ENCODE measurements at places on chromosomes 7 and 10.

- no peak for DNase-seq
Observed at GRCh38 chr7:32206987-32207386, 136.8 kb upstream of the PDE1C start.

DNA sequence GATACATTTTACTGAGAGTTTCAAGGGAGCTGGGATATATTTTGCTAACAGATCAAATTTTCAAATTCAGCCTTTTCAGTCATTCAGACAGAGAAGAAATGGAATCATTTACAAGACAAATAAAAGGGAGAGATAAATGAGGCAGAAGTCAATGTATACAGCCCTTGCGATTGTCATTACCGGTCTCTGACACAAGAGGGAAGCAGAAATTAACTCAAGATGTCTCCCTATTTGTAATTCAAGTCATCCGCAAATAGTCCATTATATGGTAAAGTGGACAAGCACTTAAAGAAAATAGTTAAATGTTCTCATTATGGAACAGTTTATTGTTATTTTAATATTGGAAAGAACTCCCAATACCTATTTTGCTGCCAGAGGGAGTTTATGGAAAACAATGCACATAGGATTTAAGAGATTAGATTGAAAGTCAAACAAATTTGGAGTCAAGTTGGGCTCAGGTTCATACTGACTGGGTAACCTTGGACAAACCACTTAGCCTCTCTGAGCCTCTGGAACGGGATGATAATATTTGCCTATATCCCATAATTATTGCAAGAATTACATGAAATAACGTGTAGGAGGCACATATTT, 89.3 kb upstream of the PRKCQ start:
- no peak for DNase-seq

GRCh38 chr10:73401636-73402035, 12.2 kb downstream of the ANXA7 start:
- no peak for DNase-seq

GRCh38 chr10:35341521-35341920, 5.2 kb downstream of the CCNY start:
- peak; percentile 19 for DNase-seq

DNA sequence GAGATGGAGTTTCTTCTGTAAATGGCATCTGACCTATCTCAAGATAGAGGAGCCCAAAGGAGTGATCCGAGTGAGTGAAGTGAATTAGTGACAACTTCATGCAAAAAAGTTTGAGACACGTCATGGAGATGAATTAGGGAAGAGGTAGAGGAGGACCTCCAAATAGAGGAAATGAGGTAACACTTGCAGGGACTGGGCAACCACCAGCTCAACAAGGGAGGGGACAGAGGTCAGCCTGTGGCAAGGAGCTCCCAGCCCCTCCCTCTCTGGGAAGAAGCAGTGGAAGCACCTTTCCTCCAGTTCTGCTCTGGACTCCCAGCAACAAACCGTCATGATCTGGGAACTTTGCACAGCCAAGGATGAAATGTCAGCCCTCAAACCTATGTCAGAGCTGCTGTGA, 83.5 kb upstream of the IKZF1 start:
- no peak for DNase-seq

DNA sequence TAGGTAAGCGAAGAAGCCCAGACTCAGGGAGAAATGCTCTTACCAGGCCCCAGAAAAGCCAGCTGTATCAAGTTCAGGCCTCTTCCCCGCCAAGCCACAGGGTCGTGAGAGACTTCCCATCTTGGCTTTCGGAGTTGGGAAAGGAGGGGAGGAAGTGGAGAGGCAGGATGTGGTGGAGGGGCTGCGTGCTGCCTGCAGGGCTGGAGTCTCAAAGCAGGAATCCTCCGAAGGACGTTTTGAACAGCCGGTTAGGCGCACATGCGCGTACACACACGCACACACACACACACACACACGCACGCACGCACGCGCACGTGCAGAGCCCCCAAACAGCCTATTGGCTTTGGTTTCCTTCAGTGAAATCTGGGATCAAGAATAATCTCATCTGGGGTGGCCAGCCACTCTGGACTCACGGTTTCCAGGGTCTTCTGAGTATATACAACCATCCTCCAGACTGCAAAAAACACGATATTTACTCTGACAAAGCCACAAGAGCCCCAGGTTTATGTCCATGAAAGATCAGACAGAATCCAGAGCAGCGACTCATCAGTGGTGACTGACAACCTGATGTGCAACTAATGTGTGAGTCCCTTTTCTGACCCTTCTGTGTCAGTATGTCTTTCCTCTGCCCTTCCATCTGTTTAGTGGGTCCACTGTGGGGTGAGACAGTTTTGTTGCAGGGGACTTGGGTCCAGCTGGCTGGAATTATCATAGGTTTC, 115.0 kb upstream of the ZNF438 start:
- no peak for DNase-seq

- no peak for DNase-seq
Observed at GRCh38 chr7:55192723-55193122, 172.4 kb upstream of the LANCL2 start.

DNA sequence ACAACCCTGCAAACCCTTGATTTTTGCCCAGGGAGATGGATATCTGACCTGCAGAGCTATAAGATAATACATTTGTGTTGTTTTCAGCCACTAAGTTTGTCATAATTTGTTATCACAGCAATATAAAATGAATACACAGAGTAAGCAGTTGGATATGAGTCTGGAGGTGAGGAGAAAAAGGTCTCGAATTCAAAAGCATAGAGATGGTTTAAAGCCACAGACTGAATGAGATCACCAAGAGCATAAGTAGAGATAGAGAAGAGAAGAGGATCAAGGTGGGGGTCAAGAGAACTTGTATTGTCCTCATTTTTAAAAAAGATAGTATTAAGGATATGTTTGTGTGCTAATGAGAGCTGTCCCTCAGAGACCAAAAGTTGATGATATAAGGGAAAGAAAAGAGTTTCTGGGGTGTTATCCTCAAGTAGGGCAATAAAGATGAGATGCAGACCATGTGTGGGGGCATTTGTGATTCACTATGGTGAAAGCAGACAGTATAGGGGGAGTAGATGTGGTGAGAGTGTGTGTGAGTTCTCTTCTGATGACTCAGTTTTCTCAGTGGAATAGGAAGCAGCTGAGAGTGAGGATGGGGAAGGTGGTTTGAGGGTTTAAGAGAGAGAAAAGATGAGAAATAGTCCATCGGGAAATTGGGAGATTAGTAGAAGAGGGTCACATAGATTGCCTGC, 25.8 kb upstream of the PCGF5 start:
- DNase-seq: no peak

DNA sequence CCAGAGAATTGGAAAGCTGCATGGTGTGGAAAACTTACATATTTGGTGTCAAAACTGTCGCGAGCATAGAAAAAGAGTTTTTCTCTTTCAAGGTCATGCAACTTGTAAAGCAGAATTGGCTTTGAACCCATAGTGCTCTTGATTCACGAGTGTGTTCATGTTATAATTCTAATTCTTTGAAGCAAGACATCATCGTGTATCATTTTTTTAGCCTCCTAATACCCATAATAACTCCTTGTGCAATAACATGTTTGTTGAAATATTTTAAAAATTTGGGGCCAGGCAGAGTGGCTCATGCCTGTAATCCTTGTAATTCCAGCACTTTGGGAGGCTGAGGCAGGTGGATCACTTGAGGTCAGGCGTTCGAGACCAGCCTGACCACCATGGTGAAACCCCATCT, 4.2 kb downstream of the CCL24 start:
- DNase-seq: no peak

- DNase-seq: no peak
Observed at GRCh38 chr10:47195274-47195885, 104.6 kb upstream of the GDF10 start.

- no peak for DNase-seq
Observed at GRCh38 chr7:81937091-81937490, 167.2 kb upstream of the HGF start.

GRCh38 chr7:41035794-41036193, 667.1 kb downstream of the INHBA start:
- no peak for DNase-seq

DNA sequence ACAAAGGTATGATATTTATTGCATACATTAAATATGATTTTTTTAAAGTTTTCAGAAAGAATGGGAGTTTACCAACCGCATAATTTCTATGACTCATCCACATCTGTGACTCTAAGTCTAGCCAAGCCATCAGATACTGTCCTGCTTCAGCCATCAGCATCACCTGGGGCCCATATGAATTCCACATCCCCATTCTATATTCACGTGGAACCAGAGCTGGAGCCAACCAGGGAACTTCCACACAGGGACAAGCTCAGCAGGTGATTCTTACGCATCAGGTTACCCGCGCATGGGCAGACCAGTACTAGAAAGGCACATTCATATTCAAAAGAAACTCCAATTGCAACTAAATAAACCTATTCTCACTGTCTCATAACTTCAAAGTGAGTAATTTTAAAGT, 817.7 kb upstream of the IGFBP3 start:
- DNase-seq: no peak

DNA sequence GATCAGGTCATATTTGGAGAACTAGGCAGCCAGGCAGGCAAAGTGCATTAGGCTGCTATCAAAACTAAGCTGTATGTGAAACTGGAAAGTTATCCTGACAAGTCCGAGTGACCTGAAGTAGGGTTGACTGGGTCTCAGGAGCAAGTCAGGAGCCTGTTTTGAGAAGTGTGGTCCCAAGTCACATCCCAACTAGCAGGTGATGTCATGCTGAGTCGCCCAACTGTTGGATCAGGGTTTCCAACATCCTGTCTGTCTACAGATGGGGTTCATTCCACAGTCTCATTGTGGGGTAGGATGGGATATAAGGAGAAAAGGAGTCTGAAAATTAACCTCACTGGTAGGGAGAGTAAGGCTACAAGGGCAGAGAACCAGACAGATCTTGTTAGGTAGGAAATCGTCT, 27.0 kb downstream of the SLC26A4 start:
- DNase-seq: no peak

DNA sequence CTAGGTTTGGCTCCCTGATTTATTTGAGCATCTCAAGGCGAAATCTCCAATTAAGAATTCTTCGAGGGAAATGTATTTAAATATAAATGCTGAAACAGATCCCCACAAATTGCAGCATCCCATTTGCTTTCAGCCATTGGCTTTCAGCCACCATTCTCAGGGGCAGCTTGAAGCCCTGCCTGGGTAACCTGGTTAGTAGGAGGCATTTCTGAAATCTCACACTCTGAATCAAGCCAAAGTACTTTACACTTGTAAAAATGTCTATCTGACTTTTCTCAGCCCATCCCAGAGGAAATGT, 49.1 kb downstream of the GCC1 start:
- no peak for DNase-seq

- DNase-seq: no peak
Observed at GRCh38 chr7:68216051-68216450, 1219.4 kb downstream of the TYW1 start.

GRCh38 chr10:10330418-10330817, 687.3 kb upstream of the CELF2 start:
- DNase-seq: no peak

DNA sequence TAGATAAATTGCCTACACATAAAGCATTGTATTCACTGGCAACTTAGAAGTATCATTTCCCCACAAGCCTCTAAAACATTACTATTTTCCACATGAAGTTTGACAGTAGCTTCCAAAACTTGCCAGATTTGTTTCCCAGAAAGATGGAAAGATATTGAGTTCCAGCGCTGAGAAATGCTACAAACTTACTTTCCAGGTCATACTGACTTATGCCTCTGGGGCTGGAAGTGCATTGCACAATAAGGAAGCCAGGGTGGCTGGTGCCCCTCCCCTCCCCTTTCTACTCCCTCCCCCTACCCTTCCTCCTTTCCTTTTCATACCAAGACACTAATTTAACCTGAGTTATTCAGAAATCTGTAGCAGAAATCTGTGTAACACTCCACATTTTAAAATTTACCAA, 212.6 kb downstream of the WDR37 start:
- DNase-seq: no peak

GRCh38 chr10:81297292-81297691, 577.7 kb upstream of the NRG3 start:
- DNase-seq: no peak

GRCh38 chr7:43591558-43592180, 8.8 kb downstream of the STK17A start:
- DNase-seq: no peak

GRCh38 chr10:104299031-104299904, 30.3 kb downstream of the GSTO2 start:
- no peak for DNase-seq

DNA sequence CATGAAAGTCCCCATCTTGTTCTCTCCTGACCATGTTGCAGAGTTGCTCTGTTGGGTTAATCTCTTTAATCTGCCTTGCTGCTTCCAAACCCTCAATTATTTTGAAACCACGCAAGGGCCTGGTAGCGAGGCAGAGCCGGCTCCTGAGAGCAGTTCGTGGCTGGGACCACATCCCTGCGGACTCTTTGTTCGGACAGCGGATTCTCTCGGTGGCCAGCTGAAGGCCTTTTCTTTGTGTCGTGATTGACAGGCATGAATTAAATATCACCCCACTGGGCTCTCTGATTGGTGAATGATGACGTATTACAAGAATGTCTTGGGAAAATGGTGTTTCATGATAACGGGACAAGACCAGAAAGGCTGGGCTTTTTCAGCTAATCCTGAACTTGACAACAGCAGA, 66.9 kb upstream of the ARHGAP21 start:
- no peak for DNase-seq

DNA sequence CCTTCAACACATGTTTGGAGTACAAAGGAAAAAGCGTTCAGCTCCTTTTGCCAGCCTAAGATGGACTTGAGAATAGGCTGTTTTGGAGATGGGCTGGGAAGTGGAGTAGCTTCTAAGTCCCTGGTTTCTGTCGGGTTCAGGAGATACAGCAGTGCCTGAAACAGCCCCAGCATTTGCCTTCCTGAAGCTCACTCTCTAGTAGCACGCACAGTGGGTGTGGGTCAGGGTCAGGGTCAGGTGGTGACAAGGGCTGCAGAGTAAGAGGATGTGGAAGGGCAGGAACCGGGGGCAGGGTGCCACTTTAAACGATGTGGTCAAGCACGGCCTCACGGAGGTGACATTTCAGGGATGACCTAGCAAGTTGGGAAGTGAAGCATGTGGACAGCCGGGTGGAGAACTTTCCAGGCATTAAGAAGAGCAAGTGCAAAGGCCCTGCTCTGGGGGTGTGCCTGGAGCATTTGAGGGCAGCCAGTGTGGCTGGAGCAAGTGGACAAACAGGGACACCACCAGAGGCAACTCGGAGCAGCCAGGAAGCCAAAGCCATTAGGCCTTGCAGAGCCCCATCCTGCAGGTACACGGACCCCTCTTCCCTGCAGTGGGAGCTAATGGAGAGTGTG, 382.2 kb upstream of the ZMIZ1 start:
- no peak for DNase-seq

DNA sequence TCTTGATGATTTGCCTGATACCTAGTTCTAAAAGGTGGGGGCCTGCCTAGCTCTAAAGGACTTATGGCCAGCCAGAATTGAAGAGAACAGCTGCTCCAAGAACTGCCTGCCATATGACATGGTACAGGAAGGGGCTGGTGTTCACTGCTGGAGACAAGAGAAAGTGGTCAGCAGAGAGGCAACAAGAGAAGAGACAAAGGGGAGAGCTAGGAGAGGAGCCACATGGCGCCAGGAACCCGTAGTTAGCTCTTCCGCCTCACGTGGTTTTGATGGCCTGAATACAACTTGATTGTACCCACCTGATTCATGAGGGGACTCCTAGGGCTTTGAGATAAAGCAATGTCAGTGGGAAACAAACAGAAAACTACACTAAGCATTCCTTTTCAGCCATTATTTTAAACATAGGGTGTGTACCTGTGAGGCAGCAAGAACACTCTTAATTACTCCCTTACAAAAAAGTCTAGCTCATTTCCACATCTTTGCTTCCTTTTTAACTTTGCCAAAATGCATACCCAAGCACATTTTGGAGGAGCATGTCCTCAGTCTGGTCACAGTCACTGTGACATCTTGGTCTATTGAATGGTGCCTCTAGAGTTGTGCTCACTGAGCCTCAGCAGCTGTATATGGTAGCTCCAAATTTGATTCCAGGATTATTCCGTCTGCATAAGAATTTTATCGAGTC, 71.6 kb downstream of the CCDC71L start:
- no peak for DNase-seq
